NCI-H526 (cell line): ENCODE measurements at places on chromosomes 7 and 10.

GRCh38 chr7:53602817-53603418, 567.5 kb downstream of the POM121L12 start:
- no peak for DNase-seq

DNA sequence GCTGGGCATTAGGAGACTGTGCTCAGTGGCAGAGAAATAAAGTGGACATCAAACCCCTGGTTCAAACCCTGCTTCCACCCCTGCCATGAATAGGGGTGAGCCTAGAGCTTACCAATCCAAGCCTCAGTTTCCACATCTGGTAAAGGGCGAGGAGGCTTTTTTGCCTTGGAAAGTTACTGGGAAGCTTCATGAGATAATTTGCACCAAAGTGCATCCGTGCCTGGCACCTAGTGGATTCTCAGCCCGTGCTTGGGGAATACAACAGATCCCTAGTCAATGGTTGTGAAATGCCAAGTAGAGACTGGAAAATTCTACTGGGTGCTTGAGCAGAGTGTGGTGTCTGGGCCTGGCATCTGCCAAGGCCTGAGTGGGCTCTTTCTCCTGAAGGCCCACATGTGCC, 158.7 kb upstream of the ZMIZ1 start:
- DNase-seq = no peak

DNA sequence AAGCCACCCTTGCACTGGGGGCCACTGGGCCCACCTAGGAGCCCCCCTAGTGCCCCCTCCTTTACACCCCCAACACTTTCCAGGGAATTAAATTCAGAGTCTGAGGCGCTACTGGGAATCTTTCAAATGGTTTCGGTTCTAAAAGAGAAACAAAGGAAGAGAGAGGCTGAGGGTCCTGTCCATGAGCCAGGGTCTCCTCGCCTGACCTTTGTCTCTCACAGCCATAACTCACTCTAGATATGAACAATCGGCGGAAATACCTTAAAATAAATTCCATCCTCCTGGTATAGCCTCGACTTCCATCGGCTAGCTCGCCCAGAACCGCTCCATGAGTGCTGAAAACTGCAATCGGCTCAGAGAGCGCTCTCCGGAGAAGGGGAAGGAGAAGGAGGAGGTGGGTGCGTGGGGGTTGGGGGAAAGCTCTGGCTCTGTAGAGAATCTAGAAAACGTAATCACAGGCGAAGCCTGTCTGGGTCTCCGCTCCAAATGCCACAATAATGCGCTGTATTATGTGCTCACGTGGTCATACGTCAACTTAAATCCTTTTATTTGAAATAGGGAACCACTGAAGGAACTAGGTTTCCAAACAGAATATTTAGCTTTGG, 12.6 kb downstream of the HOXA4 start:
- no peak for DNase-seq

GRCh38 chr7:44396496-44396895, 71.1 kb upstream of the CAMK2B start:
- DNase-seq = no peak

- DNase-seq = no peak
Observed at GRCh38 chr7:96033009-96033598, 260.8 kb downstream of the DYNC1I1 start.

DNA sequence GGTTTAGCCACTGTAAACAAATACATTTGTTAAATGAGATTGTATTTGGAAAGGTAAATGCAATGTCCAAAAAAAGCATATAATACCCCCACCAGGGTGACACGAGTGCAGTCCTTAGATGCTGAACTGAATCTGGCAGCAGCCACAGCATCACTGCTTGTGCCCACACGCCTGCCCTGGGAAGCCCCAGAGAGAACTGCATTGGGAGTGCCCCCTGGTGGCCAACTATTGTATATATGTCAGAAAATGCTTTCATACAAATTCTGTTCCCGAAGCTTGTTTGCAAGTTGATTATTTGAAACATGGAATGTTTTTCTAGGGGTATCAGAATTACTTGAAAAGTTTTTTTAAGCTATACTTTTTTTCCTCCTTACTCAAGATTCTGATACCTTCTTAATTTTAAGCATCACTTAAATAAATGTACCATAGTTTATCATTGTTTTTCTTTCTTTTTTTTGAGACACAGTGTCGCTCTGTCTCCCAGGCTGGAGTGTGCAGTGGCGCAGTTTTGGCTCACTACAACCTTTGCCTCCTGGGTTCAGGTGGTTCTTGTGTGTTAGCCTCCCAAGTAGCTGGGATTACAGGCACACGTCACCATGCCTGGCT, 50.1 kb downstream of the LANCL2 start:
- DNase-seq = peak; percentile 58

DNA sequence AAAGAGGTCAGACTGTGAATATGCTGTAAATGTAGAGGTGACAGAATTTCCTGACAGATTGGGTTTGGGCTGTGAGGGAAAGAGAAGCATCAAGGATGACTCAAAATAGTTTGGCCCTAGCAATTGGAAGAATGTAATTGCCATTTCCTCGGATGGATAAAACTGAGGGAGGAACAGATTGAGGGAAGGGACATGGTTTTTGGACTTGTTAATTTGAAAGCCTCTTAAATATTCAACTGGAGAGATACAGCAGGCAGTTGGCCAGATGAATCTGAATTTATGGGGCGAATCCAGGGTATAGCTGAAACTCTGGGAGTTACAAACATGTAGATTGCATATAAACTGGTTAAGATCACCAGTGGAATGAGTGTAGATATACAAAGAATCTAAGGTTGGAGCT, 3.4 kb downstream of the VPS50 start:
- no peak for DNase-seq

DNA sequence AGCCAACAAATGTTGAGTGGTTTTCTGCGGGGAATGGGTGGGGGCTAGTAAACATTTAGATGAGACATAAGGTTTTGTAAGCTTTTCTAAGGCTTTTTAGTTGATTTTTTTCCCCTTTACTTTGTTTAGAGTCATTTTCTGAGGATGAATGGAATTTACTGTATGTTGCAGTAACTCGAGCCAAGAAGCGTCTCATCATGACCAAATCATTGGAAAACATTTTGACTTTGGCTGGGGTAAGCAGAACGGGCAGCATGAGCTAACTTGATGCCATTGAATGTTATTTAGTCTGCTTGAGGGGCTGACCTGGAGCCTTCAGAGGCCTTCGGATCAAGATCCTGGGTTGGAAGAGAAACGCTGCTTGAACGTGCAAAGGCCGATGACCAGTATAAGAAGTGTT, 37.3 kb downstream of the FBH1 start:
- DNase-seq = no peak

- DNase-seq = no peak
Observed at GRCh38 chr10:99976886-99977665, 32.7 kb downstream of the DNMBP start.

GRCh38 chr10:28020080-28020860, 21.4 kb upstream of the ODAD2 start:
- DNase-seq = no peak

- DNase-seq = no peak
Observed at GRCh38 chr7:70210936-70211310, 612.6 kb downstream of the AUTS2 start.

DNA sequence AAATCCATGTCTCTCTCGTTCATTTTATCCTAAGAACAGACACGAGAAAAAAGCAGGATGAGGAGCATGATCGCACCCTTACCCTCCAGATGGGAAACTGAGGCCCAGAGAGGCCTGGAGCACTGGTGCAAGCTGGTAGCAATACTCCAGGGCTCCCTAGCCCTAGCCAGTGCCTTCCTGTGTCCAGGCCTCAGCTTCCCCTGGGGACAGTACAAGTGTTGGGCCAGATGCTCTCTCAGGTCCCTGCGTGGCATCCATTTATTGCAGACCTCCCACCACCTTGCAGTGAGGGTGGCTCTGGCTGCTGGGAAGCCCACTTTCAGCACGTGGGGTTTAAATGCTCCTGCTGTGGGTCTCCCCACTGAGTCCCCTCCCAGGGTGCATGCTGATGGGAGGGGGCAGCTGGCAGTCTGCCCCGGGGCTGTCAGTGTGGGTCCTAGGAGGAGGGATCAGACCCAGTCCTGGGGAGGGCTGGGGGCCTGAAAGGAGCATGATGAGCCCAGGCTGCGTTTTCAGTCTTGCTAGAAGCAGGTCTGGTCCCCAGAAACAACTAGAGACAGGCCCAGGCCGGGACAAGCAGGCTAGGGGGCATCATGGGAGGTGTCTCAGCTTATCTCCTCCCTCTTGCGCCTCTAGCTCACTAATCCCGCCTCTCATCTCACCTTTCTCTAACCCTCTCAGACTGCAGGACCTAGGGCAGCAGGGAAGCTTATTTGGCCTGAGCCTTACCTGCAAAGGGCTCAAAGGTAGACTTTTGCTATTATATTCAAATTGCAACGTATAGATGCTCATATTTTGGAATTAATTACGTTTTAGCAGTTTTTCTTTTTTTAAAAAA, 662 bp upstream of the PPIF start:
- DNase-seq = peak; percentile 51

GRCh38 chr7:603152-603951, 83.7 kb upstream of the PDGFA start:
- no peak for DNase-seq

DNA sequence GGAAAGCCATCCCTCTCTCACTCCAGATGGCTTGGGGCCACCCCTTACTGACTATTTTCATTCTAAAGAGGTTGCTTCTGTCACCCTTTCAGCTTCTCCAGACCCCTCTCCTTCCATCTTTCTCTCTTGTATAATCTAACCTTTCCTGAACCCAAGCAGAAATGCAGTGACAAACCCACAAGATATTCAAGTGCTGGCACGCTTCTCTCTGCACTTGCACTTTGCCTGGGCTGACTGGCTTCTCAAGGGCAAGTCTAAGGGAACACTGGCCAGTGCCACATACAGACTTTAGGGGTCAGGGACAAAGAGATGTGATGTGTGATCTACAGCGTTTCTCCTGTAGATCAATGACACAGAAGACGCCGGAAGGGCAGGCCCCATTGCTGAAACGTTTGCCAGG, 150.4 kb upstream of the LANCL2 start:
- no peak for DNase-seq

- no peak for DNase-seq
Observed at GRCh38 chr10:17751781-17752445, at the start of gene TMEM236. Gene TMEM236, plus strand, starts transcription at chr10:17752201. Its CDS starts 95 bp downstream, at chr10:17752296.

GRCh38 chr10:63585041-63585440, 63.8 kb downstream of the REEP3 start:
- DNase-seq = no peak

- peak; percentile 32 for DNase-seq
Observed at GRCh38 chr7:64180989-64181388, 26.0 kb upstream of the ZNF735 start.

- DNase-seq = no peak
Observed at GRCh38 chr7:122544463-122544862, 154.5 kb downstream of the RNF133 start.

- DNase-seq = no peak
Observed at GRCh38 chr7:22698767-22699166, 28.2 kb upstream of the IL6 start.

- DNase-seq = no peak
Observed at GRCh38 chr10:75292794-75293445, 57.2 kb upstream of the COMTD1 start.

DNA sequence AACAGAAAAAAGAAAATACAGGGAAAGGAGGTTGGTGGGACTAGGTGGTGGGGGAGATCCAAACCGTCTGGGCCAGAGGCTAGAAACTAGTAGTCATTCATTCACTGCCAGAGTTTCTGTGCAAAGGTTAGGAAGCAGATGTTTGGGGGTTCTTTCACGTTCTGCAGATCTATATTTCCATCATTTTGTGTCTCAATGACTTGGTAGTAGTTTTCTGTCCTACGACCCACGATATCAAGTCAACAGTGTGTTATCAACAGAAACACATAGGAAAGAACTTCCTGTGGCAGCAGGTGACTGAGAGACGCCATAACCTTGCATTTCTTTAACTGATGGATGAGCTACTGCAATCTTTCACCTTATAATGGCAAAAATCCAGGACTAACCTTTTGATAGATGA, 1.8 kb downstream of the CEP55 start:
- DNase-seq = no peak

- no peak for DNase-seq
Observed at GRCh38 chr7:116142850-116143249, 67.5 kb upstream of the TES start.

- no peak for DNase-seq
Observed at GRCh38 chr10:49311555-49312236, 12.7 kb downstream of the C10orf71 start.

DNA sequence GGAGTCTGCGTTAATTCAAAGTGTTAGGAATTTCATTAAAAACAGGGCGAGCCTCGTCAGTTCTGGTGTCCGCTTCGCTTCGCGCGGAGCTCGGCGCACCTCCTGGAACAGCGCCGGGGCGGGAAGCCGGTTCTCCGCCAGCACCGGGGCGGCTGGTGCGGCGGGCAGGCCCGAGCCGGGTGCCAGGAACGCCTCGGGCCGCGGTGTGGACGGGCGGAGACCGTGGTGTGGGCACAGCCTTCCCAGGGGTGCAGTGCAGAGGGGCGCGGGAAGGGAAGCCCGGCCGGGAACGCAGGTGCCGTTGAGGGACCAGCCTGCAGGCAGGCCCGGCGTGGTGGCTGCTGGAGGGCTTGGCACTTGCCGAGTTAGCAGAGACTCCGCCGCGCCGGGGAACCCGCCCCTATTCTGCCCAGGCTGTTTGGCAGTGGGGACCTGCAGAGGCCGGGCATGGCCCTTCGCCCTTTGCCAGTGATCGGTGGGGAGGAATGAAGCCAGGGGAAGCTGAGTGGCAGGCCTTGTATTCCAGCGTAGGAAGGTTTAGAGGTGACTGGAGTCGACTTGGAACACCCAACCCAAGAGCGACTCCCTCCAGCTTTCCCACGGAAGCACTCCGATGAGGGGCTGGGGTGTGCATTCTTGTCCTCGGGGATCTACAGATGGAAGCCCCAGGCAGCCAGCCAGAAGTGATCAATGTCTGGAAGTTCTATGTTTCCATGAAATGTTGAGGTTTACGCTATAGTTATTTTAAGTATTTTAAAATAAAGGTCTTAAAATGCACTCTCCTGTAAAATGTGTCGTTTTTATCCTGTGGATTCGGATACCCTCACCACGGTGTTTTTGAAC, 945 bp upstream of the RHEB start:
- no peak for DNase-seq

DNA sequence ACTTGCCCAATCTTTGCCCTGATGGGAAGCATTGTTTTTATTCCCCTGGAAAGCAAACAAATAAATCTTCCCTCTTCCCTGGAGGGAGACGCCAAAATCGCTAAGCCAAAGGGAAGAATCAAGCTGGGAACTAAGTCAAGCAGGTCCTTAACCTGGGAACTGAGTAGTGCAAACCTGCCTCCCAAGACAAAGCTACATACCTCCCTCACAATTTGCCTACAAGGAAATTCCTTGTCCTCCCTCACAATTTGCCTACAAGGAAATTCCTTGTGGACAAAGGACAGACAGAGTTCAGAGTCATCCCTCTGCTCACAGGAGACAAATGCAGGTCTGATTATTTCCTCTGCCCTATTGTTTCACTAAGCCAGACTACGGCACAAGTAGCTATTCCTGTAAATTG, 50.5 kb downstream of the SPOCK2 start:
- DNase-seq = no peak

DNA sequence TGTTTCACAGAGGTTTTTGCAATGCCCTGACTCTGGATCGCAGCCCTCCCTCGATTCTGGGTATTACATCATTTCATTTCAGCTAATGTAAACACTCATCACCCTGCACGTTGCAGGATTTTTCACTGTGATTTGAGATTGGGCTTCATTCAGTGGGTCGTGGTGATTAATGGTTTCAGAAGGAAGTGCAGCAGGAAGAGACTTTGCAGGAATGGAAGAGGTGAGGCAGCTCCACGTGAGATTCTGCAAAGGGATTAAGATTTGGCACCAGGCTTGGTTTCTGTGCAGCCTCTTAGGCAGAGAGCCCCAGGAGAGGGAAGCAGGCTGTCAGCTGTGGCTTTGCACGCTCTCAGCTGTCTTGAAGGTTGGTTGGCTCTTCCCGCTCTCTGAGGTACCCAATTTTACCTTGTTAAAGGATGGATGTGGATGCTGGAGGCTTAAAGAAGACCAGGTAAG, 95.2 kb downstream of the PLCE1 start:
- no peak for DNase-seq
